GM12891 (cell line): ENCODE measurements at places on chromosomes 13 and 19.

DNA sequence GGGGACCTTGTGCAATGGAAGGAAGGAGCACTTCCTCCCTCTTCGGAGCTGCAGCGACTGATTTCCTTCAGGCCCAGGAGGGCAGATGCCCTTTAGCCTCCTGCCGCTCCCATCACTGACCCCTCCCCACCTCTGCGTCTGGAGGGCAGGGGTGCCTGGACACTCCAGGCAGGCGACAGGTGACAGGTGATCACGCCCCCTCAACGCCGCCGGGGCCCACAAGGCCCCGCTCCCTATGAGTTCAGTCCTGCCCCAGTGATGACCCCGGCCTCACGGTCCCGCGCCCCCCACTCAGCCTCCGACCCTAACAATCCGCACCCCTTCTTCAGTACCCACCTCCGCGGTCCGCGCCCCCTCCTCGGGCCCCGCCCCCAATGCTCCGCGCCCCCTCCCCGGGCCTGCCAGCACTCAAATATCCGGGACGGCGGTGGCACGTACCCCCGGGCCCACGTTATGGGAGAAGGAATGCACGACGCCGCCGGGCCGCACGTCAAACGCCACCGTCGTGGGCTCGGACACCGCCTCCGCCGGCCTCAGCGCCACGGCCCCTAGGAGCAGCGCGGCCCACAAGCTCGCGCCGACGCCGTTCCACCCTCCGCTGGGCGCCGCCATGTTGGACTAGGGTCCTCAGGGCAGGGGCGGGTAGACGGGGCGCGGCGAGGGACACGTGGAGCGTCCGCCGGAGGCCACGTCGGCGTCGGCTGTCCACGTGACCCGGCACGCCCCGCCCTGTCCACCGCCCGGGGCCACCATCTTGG, at the start of gene MYDGF:
TSS of gene MYDGF (minus strand) at position 620 of the 758 bp plus-strand sequence. CDS start at position 612, 8 bp downstream.
- DNase-seq = peak; percentile 100

DNA sequence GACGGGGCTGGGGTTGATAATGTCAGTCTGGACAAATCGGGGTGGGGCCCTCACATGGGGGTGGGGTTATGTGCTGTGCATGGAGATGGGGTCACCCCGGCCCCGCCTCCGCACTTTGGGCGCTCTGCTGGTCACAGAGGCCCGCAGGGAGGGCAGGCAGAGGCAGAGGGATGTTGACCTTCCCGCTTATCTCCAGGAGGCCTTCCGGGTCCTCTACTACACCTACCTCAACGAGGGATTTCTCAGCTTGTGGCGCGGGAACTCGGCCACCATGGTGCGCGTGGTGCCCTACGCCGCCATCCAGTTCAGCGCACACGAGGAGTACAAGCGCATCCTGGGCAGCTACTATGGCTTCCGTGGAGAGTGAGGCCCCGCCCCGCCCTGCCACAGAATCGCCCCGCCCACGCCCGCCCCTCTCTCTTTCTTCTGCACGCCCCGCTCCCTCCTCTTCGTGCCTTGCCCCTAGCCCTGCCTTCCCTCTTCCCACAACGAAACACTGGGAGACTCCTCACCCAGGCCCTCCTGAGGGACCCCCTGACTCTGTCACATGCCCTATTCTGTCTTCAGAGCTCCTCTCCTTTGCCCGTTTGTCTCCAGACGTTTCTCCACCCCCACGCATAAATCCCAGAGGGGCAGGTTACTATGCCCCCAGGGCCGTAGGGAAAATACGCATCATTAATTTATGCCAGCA, 32.8 kb downstream of the TMEM161A start:
- DNase-seq = no peak

- DNase-seq = no peak
Measured at GRCh38 chr13:37510441-37510840, 88.1 kb downstream of the POSTN start.

GRCh38 chr19:17966550-17967256, at the start of gene KCNN1:
TSS of gene KCNN1 (plus strand) at chr19:17967107. CDS start at chr19:17973889, 6,782 bp downstream.
- DNase-seq = no peak

- DNase-seq = no peak
Measured at GRCh38 chr13:113784645-113785024, 25.6 kb downstream of the TMEM255B start.

GRCh38 chr19:53696951-53697350, 65.2 kb downstream of the DPRX start:
- DNase-seq = no peak

GRCh38 chr13:36454121-36454520, 21.8 kb downstream of the CCNA1 start:
- no peak for DNase-seq

GRCh38 chr13:73466561-73466960, 407.8 kb downstream of the KLF5 start:
- no peak for DNase-seq

GRCh38 chr19:1266916-1267476, 2.1 kb upstream of the CIRBP start:
- DNase-seq = no peak

GRCh38 chr13:112958127-112958989, 10.7 kb upstream of the MCF2L start:
- no peak for DNase-seq

DNA sequence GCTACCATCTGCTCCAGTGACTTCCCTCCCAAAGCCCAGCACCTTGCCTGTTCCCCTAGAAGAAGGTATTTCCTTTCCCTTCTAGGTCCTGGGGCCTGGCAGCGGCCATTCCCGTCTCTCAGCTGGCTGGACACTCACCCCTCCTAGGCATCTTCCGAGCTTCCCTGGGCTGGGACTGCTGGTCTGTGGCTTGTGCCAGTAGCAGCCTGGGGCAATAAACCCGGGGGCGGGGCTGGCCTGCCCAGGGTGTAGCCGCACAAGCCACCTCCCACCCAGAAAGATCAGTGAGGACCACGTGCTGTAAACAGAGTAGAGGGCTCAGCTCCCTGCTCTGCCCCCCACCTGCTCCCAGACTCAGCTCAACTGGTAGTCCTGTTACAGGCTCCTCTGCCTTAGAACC, 15.0 kb downstream of the LIPE start:
- no peak for DNase-seq

- DNase-seq = no peak
Measured at GRCh38 chr19:7908078-7908699, 4.5 kb downstream of the MAP2K7 start.

DNA sequence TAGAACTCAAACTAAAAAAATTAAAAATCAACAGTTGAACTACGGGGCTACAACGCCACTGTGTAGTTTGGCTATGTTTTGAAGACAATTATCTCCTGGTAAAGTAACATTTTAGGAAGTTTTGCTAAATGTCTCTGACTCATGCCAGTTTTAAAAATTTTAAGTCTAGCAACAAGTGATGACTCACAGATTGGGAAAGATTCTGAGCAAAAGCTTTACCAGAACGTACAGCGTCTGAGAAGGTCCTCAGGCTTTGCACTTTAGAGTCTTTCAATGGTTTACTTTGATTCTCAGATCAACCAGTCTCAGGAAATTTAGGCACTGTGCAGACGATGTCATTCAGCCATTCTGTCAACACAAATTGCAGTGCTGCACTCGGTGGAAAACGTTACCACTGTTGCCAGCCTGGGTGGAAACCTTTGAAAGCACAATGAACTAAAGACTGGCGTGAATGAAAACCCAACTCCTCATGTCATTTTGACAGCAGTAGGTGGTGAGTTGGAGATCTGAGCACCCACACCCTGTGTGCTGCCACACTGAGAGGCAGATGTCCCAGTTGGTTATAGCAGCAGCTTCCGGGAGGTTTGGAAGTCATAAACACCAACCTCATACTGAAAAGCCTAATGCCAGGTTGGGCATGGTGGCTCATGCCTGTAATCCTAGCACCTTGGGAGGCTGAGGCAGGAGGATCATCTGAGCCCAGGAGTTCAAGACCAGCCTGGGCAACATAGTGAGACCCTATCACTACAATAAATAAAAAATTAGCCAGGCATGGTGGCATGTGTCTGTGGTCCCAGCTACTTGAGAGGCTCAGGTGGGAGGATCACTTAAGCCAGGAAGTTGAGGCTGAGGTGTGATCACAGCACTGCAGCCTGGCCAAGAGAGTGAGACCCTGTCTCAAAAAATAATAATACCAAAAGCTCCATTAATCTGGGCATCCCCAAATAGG, 6.3 kb upstream of the WTIP start:
- DNase-seq = no peak

GRCh38 chr19:11257846-11258380, 4.4 kb downstream of the DOCK6 start:
- no peak for DNase-seq

DNA sequence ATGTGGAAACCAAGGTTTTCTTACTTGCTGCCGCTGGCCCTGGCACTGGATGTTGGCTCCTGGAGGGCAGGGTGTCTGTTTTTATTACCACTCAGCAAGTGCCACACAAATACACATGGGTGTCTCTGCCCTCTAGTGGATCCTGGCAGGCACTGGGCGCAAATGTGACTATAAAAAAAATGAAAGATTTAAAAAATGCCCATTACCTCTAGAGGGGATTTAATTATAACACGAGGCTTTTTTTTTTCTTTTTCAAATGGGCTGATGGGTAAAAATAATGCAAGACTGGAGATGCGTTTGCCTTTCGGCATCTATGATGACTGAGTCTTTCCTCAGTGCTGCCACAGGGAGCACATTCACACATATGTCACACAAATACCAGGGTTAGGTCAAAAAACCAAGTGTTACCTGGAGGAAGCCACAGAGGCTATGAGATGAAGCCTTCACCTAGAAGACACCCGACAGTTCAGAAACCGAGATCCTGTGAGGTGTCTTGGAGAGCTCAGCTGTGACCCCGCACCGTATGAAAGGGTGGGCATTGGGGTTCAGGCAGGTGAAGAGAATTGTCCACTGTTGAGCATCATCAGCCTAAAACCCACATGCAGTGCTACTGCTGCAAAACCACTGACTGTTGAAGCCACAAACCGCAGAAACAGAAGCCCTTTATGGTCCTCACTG, 25.7 kb downstream of the CHAMP1 start:
- no peak for DNase-seq

DNA sequence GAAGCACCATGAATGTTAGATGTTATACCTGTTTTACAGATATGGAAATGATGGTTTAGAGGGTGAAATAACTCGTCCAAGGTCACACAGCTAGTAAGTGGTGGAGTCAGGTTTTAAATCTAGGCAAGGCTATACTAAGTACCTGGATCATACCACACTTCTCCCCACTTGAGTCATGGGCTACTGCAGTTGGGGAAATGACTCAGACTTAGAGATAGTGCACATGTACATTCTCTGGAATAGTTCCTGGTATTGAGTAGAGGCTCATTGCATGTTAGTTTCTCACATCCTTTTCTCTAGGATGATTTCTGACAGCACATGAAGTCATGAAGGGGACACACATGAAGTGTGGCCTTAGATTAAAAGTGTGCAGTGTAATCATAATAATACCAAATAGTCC, 76.2 kb upstream of the TNFSF11 start:
- DNase-seq = peak; percentile 24

- peak; percentile 89 for DNase-seq
Measured at GRCh38 chr13:98476538-98476966, 100.4 kb downstream of the STK24 start.

DNA sequence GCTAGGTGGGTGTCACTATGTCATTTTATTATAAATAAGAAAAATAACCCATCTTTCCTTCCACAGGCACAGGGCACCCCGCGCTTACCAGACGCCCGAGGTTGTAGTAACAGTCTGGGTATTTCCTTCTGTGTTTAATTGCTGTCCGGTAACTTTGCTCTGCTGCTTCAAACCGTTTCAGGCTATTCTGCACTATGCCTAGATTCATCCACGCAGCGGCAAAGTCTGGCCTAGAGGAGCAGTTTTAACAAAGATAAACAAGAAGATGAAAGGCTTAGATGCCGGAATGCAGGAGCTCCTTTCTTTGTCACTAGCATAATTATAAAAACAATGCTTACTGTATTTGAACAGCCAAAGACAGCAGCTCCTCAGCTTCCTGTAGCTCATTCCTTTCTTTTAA, 36.9 kb upstream of the GGACT start:
- no peak for DNase-seq

DNA sequence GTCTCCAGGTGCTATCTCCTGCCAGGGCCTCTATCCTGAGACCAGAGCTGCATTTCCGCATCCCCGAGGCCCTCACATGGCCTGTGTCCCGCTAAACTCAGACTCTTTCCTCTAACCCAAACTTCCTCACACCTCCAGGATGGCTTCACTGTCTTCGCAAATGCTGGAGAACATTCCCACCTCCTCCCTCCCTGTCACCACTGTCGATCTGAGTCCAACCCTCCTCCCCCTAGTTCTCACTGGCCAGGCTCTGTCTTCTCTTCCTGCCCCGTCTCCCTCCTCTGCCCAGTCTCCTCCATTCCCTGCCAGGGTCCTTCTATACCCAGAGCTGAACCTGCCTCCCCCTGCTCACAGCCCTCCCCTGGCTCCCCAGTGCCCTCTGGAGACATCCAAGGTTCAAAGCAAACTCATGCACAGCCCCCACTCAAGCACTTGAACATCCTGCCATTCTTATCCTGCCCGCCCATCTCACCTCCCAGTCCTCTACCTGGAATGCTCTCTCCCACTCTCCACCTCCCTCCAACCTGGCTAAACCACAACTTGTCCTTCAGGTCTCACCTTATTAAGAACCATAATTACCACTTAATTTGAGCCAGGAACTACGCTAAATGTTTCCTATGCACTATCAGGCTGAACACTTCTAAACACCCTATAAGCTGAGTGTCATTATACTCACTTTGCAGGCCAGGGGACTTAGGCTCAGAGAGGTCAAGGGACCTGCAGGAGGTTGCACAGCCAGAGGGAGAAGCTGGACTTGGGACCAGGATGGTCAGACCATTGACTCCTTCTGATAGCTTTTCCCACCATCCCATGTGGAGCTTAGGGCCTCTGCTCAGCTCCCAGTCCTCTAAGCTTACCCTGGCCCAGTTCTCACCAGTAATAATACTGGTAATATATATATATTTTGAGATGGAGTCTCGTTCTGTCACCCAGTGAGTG, 961 bp upstream of the VSIG10L start:
- DNase-seq = no peak

GRCh38 chr13:66577358-66577757, 652.8 kb downstream of the PCDH9 start:
- DNase-seq = no peak

GRCh38 chr19:40312533-40312932, 27.4 kb upstream of the AKT2 start:
- DNase-seq = no peak

GRCh38 chr13:102275969-102276368, 125.9 kb downstream of the FGF14 start:
- DNase-seq = no peak

DNA sequence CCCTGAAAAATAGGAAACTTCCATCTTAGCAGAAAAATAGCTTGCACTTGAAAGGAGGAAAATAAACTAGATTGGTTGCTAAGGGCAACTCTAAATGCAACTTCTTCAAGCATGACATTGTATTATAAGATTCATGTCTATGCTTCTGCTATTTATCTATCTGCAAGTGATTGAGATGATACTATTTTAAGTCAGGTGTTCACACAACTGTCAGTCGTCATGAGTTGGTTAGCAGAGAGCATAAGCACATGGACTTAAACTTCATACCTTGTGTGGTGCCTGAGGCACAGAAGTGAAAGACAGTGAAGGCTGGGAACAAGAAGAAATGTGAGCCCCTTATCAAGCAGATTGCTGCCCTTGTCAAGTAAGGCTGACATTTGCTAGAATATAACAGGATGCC, 82.9 kb downstream of the SLITRK5 start:
- DNase-seq = no peak
